Common myeloid progenitor, CD34-positive (primary cell): ENCODE measurements at places on chromosomes 12 and 14.

DNA sequence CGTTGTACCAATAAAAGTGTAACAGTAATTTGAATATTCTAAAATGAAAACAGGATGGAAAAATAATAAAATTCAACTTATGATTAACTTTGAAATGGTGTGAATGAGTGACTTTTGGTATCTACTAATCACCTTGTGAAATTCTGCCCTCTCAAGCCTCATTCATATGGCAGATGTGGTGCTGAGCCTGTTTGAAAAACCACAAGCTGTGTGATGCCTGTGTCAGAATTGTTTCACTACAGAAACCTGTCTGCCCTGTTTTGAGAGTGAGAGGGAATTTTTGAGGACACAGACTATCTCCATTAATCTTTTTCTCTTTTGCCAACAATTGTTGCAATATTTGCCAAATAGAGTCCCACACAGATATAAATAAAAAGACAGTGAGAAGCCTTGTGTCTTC lies 3.9 kb upstream of the RNU6-7 start:
- H3K27me3 ChIP-seq = no peaks in the 10 kb centered on the region
- peaks cover 24% of the 10 kb centered on the region for H3K4me1 ChIP-seq
- DNase-seq = no peak
- H3K4me3 ChIP-seq = no peak overlapping the region

DNA sequence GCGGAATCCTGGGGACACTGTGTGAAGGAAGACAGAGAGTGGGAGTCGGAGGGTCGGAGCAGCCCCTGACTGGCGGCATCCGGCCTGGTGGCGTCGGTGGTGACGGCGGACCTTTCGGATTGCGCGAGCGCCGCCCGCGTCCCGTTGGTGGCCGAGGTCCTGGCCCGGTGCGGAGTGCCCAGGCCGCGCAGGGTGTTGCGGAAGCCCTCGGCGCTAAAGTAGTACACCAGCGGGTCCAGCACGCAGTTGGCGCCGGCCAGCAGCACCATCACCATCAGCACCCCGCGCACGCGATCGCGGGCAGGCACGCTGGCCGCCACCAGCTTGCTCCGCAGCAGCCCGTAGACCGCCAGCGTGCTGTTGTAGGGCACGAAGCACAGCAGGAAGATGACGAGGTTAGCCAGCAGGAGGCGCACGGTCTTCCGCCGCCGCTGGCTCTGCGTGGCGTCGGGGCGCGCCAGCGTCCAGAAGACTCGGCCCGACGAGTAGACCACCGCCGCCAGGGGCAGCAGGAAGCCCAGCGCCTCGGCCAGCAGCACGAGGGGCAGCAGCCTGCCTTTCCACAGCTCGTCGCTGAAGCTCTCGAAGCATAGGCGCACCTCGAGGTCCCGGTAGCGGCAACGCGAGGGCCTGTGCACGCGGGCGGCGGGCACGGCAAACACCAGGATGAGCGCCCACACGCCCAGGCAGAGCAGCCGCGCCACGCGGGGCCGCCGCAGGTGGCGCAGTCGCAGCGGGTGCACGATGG lies 13.1 kb upstream of the CHD4 start:
- peak overlapping the region; percentile 48 for H3K4me3 ChIP-seq
- H3K4me1 ChIP-seq = peaks cover 4% of the 10 kb centered on the region
- no peaks in the 10 kb centered on the region for H3K27me3 ChIP-seq
- H3K27ac ChIP-seq = no peak overlapping the region

DNA sequence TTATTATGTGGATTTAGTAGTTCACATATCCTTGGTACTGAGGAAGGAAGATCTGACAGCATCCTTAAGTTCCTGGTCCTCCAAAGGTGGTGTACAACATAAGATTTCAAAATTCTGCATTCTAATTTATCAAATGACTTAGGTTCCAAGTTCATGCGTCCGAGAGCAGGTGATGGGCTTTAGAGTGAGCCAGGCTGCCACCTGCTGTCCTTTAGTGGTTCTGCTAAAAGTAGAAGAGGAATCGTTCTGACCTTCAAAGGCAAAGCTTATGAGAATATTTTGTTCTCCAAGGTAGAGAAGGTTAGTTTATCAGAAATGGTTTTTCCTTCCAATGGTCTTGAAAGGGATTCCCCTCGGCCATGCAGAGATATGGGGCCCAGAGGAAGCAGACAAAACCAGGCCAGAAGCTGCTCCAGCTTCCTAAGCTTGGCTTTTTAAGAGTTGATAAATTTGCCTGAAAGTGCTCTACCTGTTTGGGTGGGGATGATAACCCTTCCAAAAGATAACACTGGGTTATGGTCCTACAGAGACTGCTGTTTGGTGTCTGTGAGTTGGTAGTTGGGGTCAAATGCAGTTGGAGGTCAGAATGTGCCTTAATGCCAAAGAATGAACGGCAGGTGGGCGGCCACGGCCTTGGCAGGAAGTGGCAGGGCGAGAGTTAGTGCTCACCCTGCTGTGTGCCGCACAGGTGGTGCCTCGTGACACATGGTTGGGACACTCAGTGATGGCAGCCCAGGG lies 29.1 kb upstream of the LRTM2 start:
- DNase-seq = peak; percentile 88
- no peaks in the 10 kb centered on the region for H3K27me3 ChIP-seq
- H3K27ac ChIP-seq = no peak overlapping the region
- peaks cover 20% of the 10 kb centered on the region for H3K36me3 ChIP-seq
- H3K4me1 ChIP-seq = no peaks in the 10 kb centered on the region

DNA sequence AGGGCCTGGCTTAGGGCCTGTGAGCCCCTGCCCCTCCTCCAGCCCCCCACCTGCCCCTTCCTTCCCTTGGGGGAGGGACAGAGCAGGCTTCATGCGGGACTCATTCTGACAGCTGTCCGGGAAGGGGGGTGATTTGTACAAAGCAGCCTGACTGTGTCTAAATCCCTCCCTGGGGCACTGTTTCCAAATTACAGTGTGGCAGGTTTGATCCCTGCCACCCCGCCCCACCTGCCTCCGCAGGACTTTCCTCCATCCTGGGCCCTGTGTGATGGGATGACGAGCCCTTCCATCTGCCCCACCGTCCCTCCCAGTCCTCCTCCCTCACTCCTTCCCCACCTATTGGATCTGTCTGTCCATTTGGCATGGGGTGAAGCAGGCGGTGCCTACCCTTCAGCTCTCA lies 363.9 kb downstream of the BCL11B start:
- no peaks in the 10 kb centered on the region for H3K27me3 ChIP-seq
- no peak for DNase-seq
- no peaks in the 10 kb centered on the region for H3K4me1 ChIP-seq
- H3K27ac ChIP-seq = no peak overlapping the region

DNA sequence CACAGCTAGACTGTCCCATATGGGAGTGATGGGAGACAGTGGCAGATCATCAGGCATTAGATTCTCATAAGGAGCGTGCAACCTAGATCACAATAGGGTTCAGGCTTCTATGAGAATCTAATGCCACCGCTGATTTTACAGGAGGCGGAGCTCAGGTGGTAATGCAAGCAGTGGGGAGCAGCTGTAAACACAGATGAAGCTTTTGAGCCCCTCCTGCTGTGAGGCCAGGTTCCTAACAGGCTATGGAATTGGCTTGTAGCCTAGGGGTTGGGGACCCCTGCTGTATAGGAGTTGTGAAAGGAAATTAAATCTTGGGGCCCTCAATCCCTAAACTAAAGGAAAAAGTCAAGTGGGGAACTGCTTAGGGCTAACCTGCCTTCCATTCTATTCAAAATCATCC lies 29.6 kb downstream of the ADIPOR2 start:
- no peaks in the 10 kb centered on the region for H3K36me3 ChIP-seq
- no peak overlapping the region for H3K27ac ChIP-seq
- no peaks in the 10 kb centered on the region for H3K27me3 ChIP-seq
- no peak overlapping the region for H3K4me3 ChIP-seq
- DNase-seq = no peak
- no peaks in the 10 kb centered on the region for H3K4me1 ChIP-seq

- no peak overlapping the region for H3K4me3 ChIP-seq
- no peaks in the 10 kb centered on the region for H3K27me3 ChIP-seq
- no peaks in the 10 kb centered on the region for H3K4me1 ChIP-seq
- DNase-seq = no peak
Measured at GRCh38 chr12:90974286-90974685, 19.3 kb upstream of the CCER1 start.
